Dermis microvascular lymphatic vessel endothelial cell (primary cell): ENCODE measurements at places on chromosomes 5 and 9. TPM values are rescaled to one million over a fixed set of nuclear protein-coding genes. Genes with fewer than 3 reads are reported as not detected.

FAM78A gene
- total RNA-seq: 3.3 and 4.0 TPM in 2 replicates

LIX1 gene
- total RNA-seq: not detected in 2 replicates

DNA sequence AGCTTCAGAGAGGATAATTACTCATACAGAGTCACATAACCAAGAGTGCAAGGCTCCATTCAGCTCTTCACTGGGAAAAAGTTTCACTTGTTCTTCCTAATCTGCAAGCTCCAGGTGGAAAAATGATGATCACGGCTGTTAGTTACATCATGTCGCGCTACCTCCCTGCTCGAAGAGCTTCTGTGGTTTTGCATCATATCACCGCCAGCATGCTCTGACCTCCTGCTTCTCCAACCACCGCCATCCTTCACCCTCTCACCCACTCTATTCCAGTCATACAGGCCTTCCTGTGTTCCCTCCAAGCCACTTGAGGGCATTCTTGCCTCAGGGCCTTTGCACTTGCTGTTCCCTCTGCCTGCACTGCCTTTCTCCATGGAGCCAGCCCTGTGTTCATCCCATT is 47.1 kb downstream of the COL27A1 start:
- no peak for DNase-seq

GRCh38 chr9:35696520-35697215 is 6.9 kb upstream of the TPM2 start:
- DNase-seq: peak; percentile 38

NR5A1 gene
- not detected in 2 replicates for total RNA-seq

- no peak for DNase-seq
These were observed 90.4 kb upstream of the MVB12B start for GRCh38 chr9:126236273-126236672.
